ENCODE measurements at places on chromosomes 7 and 10.

DNA sequence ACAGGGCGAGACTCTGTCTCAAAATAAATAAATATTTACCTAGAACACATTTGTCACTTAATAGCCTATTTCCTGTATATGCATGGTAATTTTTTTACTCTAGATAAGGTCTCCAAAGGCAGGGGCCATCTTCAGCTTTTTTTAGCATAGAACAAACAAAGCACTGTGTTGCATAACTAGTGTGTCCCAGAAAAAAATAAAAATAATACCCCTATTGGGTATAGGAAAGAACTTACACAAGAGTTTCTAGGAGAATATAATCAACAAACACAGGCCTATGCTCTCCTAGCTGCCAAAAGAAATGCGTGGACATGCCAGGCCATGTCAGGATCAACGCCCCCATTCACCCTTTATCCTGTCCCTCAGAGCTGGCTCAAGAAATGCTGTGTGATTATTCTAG is 103.6 kb downstream of the PARD3 start:
- H3K4me3 ChIP-seq, result no peak overlapping the region
- DNase-seq, result no peak
- H3K27me3 ChIP-seq, result no peaks in the 10 kb centered on the region
- H3K36me3 ChIP-seq, result no peaks in the 10 kb centered on the region

DNA sequence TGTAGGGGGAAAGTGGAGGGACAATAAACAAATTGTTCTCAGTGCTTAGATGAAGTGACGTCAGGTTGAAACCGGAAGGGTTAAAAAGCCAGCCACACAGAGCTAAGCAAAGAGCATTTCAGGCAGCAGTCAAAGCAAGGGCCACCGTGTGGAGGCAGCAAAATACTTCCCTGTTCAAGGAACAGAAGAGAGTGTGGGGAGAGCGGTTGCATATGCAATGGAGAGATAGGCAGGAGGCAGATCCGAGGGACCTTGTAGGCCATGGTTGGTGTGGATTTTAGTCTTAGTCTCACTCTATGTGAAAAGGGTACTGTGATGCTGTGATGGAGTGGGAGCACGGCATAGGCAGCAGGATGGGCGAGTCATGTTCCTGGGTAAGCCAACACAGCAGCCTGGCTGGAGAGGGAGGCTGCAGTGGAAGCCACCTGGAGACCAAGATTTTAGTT is 3.8 kb upstream of the STN1 start:
- H3K27me3 ChIP-seq, result no peaks in the 10 kb centered on the region
- DNase-seq, result peak; percentile 83
- H3K36me3 ChIP-seq, result no peaks in the 10 kb centered on the region

DNA sequence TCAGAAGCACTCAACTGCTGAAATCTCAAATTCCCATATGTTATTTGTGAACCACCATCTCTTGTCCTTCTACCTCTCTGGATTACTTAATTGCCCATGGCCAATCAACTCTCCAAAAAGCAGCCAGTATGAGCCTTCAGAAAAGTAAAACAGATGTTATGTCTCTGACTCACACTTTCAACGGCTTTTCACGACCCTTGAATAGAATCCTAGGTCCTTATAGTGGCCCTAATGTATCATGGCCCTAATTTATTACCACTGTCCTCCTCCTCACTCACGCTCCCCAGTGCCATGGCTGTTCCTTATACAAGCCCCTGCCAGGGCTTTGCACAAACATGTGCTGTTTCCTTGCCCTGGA is 20.0 kb downstream of the ZNF438 start:
- H3K4me1 ChIP-seq, result peaks cover 22% of the 10 kb centered on the region
- H3K4me3 ChIP-seq, result no peak overlapping the region
- no peak for DNase-seq
- no peaks in the 10 kb centered on the region for H3K36me3 ChIP-seq
- peak overlapping the region; percentile 26 for H3K27ac ChIP-seq

- no peaks in the 10 kb centered on the region for H3K36me3 ChIP-seq
- H3K4me1 ChIP-seq, result peaks cover 13% of the 10 kb centered on the region
- H3K4me3 ChIP-seq, result peak overlapping the region; percentile 69
- H3K27ac ChIP-seq, result peak overlapping the region; percentile 50
These were observed 21.8 kb downstream of the FGFBP3 start for GRCh38 chr10:91887272-91888076.

- H3K4me1 ChIP-seq, result no peaks in the 10 kb centered on the region
- no peaks in the 10 kb centered on the region for H3K27me3 ChIP-seq
- no peak for DNase-seq
These were observed 761.7 kb downstream of the GRID1 start for GRCh38 chr10:85604884-85605283.

- H3K27me3 ChIP-seq, result no peaks in the 10 kb centered on the region
- no peaks in the 10 kb centered on the region for H3K36me3 ChIP-seq
- no peaks in the 10 kb centered on the region for H3K4me1 ChIP-seq
- DNase-seq, result no peak
- no peak overlapping the region for H3K27ac ChIP-seq
These were observed 22.4 kb upstream of the CYTH3 start for GRCh38 chr7:6294839-6295238.

- no peaks in the 10 kb centered on the region for H3K4me1 ChIP-seq
- no peaks in the 10 kb centered on the region for H3K27me3 ChIP-seq
- H3K36me3 ChIP-seq, result no peaks in the 10 kb centered on the region
- H3K4me3 ChIP-seq, result no peak overlapping the region
- H3K27ac ChIP-seq, result no peak overlapping the region
These were observed 126.3 kb upstream of the NANOS1 start for GRCh38 chr10:118903251-118903650.

- H3K4me1 ChIP-seq, result no peaks in the 10 kb centered on the region
- H3K27ac ChIP-seq, result no peak overlapping the region
- no peaks in the 10 kb centered on the region for H3K36me3 ChIP-seq
- no peak overlapping the region for H3K4me3 ChIP-seq
These were observed 22.2 kb upstream of the LYZL1 start for GRCh38 chr10:29266641-29267040.

- H3K4me1 ChIP-seq, result peaks cover 55% of the 10 kb centered on the region
- H3K27ac ChIP-seq, result no peak overlapping the region
- no peak overlapping the region for H3K4me3 ChIP-seq
- no peaks in the 10 kb centered on the region for H3K36me3 ChIP-seq
- DNase-seq, result no peak
These were observed 85.1 kb upstream of the KMT2E start for GRCh38 chr7:104928721-104929400.

GRCh38 chr10:116311706-116312490 is 12.3 kb upstream of the CCDC172 start:
- no peaks in the 10 kb centered on the region for H3K36me3 ChIP-seq
- no peaks in the 10 kb centered on the region for H3K27me3 ChIP-seq
- H3K27ac ChIP-seq, result no peak overlapping the region
- H3K4me3 ChIP-seq, result no peak overlapping the region

- no peak for DNase-seq
- peaks cover 73% of the 10 kb centered on the region for H3K4me1 ChIP-seq
- no peaks in the 10 kb centered on the region for H3K27me3 ChIP-seq
- H3K27ac ChIP-seq, result peak overlapping the region; percentile 98
- H3K4me3 ChIP-seq, result peak overlapping the region; percentile 92
- no peaks in the 10 kb centered on the region for H3K36me3 ChIP-seq
These were observed 935 bp downstream of the TM9SF3 start for GRCh38 chr10:96585736-96586418.

DNA sequence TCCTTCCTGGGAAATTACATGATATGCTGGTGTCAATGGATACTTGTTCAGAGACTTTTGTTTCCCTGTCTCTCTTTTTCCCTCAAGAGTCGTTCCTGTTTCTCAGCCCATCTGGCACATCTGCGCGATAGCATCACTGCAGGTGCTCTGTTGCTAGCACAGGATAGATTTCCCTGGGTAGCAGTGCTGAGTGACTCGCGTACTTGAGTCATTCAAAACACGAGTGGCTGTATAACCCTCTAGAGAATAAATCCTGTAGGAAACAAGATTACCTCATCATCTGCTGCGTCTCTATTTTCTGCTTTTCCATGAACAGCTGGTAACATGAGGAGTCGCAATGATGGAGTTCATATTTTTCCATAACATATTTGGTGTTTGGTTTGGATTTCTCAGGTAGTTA is 452.0 kb upstream of the FZD8 start:
- H3K4me3 ChIP-seq, result no peak overlapping the region
- no peak for DNase-seq
- no peaks in the 10 kb centered on the region for H3K4me1 ChIP-seq
- H3K27me3 ChIP-seq, result no peaks in the 10 kb centered on the region
- no peaks in the 10 kb centered on the region for H3K36me3 ChIP-seq

- DNase-seq, result no peak
- H3K27me3 ChIP-seq, result no peaks in the 10 kb centered on the region
- H3K36me3 ChIP-seq, result no peaks in the 10 kb centered on the region
- H3K27ac ChIP-seq, result no peak overlapping the region
These were observed 57.4 kb upstream of the EBF3 start for GRCh38 chr10:130021383-130021950.

DNA sequence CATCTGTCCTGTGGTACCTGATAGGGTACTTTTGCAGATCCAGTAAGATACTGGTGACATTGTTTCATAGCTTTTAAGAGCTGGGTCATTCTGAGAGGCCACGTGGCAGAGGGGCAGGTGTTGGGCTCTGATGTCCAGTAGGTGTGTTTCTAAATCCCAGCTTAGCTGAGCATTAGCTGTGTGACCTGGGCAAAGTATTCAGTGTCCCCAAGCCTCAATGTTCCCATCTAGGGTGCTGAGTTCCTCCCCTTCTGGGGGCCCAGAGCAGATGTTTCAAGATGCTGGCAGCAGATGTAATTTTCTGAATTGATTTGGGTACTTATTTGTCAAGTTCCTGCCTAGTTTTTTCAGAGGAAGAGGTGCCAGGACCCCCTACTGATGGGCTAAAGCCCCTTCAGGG is 52.9 kb downstream of the NEURL1 start:
- no peak overlapping the region for H3K27ac ChIP-seq
- no peaks in the 10 kb centered on the region for H3K27me3 ChIP-seq
- H3K36me3 ChIP-seq, result no peaks in the 10 kb centered on the region
- H3K4me1 ChIP-seq, result peaks cover 35% of the 10 kb centered on the region

GRCh38 chr7:104096683-104097082 is 107.2 kb upstream of the RELN start:
- H3K27me3 ChIP-seq, result no peaks in the 10 kb centered on the region
- no peaks in the 10 kb centered on the region for H3K4me1 ChIP-seq
- H3K36me3 ChIP-seq, result no peaks in the 10 kb centered on the region

- DNase-seq, result no peak
- no peak overlapping the region for H3K27ac ChIP-seq
- H3K4me3 ChIP-seq, result no peak overlapping the region
These were observed 14.2 kb upstream of the LFNG start for GRCh38 chr7:2505401-2505800.

GRCh38 chr10:34392641-34393170 is 422.4 kb downstream of the PARD3 start:
- DNase-seq, result no peak
- no peaks in the 10 kb centered on the region for H3K4me1 ChIP-seq
- no peaks in the 10 kb centered on the region for H3K27me3 ChIP-seq
- no peaks in the 10 kb centered on the region for H3K36me3 ChIP-seq
- H3K4me3 ChIP-seq, result no peak overlapping the region

- peaks cover 25% of the 10 kb centered on the region for H3K36me3 ChIP-seq
- H3K4me1 ChIP-seq, result peaks cover 18% of the 10 kb centered on the region
- no peak for DNase-seq
- H3K4me3 ChIP-seq, result no peak overlapping the region
These were observed 73.4 kb downstream of the HIPK2 start for GRCh38 chr7:139704308-139704879.

DNA sequence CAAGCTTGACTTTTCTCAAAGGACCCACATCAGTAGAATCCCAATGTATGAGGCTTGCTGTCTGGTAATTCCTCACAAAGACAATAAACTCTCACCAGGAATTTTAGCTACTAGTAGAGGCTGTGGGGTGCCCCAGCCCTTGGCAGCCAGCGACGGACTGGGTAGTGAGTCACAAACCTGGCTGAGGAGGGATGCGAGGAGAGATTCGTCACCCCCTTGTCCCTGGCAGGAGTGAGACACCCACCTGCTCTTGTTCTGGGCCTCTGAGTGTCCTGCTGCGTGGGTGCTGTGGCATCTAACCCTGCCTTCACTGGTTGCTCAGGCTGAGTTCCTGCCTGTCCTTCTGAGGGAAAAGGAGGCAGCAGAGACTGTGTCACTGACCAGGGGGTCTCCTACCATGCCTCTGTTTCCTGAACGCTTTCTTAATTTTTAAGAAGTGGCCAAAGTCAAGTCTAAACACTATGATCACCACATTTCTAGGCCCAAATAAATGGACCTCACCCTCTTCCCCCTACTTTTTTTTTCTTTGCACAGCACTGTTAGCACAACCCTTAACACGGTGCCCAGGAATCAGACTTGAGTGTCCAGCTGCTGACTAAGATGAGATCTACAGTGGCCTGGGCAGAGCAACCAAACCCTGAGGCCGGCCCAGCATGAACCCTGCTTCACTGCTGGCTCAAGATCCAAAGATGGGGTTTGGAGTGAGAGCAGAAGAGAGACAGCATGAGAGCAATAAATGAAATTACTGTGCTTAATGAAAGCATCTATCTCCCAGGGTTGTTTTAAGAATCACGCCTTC is 146.4 kb downstream of the ANLN start:
- H3K27me3 ChIP-seq, result no peaks in the 10 kb centered on the region
- H3K4me1 ChIP-seq, result no peaks in the 10 kb centered on the region
- H3K27ac ChIP-seq, result no peak overlapping the region
- H3K4me3 ChIP-seq, result no peak overlapping the region

DNA sequence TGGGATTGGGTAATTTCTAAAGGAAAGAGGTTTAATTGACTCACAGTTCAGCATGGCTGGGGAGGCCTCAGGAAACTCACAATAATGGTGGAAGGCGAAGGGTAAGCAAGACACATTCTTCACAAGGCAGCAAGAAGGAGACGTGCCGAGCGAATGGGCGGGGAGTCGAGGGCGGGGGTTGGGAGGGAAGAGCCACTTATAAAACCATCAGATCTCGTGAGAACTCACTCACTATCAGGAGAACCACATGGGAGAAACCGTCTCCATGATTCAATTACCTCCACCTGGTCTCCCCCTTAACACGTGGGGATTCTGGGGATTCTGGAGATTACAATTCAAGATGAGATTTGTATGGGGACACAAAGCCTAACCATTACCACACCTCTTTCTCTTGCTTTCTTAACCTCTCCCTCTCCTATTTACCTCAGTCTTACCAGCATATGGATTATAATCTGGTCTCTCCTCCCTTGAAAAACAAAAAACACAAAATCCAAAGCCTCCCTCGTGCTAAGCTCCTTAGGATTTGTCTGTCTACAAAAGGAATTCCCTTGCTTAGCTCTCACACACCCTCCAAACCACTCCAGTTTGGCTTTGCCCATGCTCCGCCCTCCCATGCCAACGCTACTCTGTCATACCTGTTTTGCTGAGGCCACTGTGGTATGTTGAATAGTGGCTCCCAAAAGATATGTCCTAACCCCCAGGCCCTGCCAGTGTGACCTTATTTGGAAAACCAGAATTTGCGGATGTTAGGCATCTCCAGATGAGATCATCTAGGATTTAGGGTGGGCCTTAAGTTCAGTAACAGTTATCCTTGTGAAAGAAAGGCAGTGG is 19.6 kb upstream of the EFCAB10 start:
- no peaks in the 10 kb centered on the region for H3K27me3 ChIP-seq
- no peak for DNase-seq
- no peak overlapping the region for H3K27ac ChIP-seq
- no peaks in the 10 kb centered on the region for H3K36me3 ChIP-seq
- no peak overlapping the region for H3K4me3 ChIP-seq
- H3K4me1 ChIP-seq, result peaks cover 5% of the 10 kb centered on the region
